ENCODE measurements at places on chromosomes 16 and 17.

- DNase-seq = no peak
These were observed 14.7 kb upstream of the RPTOR start for GRCh38 chr17:80529904-80530292.

DNA sequence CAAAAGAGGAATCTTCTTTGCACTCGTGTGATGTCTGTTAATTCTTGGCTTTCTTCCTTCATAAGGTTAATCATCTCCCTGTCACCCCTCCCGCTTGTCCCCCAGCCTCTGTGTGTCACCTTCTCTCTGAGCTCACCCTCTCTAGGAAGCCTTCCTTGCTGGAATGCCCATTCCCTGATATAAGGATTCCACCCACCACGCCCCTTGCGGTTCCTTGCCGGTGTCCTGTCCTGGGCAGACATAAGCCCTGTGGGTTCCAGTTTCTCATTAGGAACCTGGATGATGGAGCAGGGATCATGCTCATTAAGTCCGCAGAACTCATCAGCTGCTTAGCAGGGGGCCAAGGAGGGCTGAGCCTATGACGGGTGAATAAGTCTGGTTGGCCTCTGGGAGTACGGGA, 559.3 kb downstream of the MAF start:
- DNase-seq = no peak

- no peak for DNase-seq
These were observed 9.8 kb downstream of the SLC12A3 start for GRCh38 chr16:56874800-56875199.

DNA sequence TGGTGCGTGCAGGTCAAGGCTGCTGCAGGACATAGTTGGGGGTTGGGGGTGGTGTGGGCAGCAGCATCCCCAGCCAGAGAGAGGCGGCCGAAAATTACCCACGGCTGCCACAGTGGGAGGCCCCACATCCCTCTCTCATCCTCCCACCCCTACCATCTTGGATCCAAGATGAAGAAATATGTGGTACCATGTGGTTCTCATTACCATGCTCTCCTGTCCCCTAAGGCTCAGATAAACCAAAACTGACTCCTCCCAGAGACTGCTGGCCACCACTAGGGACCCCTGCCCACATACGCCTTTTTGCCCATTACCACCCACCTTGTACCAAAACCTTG, 120.4 kb downstream of the HIC1 start:
- no peak for DNase-seq

DNA sequence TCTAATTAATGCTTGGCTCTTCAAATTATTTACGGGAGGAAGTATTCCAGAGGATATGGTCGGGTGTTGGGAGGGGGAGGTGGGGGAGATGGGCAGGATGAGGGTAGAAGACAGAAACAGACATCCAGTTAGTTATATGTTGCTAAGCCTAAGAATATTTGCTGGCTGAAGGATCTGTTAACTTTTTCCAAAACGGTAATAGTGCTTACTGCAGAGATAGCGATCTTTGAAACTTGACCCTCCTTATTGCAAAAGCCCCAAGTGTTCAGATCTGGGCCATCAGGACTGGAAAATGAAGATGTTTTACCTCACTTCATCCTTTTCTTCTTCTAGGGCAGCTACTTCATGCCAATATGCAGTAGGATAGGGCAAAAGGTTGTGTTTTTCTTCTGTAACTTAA, 27.0 kb upstream of the MMD start:
- DNase-seq = no peak

GRCh38 chr16:84503751-84504395, 586 bp downstream of the MEAK7 start:
- DNase-seq = no peak

DNA sequence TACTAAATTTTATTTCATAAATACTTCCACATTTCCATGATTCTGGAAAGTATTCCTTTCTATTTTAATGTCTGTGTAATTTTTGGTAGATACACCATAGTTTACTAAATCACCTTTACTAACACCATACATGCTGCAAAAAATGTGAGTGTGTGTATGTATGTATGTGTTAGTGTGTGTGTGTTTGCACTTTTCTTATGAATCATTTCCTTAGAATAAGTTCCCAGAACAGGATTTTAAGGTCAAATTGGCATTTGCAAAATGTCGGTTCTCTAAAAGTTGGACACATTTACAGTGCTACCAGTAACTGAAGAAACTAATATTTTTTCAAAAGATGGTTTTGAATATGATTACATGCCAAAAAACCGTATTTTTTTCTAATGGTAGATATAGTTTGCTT, 137.1 kb downstream of the CYB561 start:
- DNase-seq = no peak
